Activated T-helper 1 cell treated with Interleukin-2 at 50 U/mL for 16 hours (primary cell): ENCODE measurements at places on chromosomes 1 and 21.

- DNase-seq = no peak
These were observed 155.9 kb downstream of the ELAVL4 start for GRCh38 chr1:50264590-50264989.

- no peak for DNase-seq
These were observed 154.4 kb downstream of the SETD4 start for GRCh38 chr21:35905963-35906345.

DNA sequence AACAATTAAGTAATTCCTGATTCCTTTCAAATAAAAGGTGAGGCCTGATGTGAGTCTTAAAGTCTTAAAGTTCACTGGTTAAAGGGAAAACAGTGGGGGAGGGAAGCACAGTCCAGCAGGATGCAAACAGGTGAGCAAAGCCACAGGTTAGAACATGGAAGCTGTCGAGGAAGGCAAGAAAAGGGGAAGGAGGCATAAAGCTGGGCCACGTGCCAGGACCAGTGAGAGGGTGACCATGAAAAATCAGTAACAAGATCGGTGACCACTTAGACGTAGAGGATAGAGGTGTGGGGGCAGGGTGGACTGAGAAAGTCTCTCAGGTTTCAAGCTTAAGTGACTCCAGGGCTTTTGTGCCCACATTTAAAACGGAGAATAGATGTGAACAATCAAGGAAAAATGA is 231.3 kb downstream of the SETD4 start:
- no peak for DNase-seq

- DNase-seq = no peak
These were observed 133.7 kb downstream of the CAPN8 start for GRCh38 chr1:223531742-223532341.

- DNase-seq = no peak
These were observed 16.5 kb upstream of the ZC3H11B start for GRCh38 chr1:219629296-219629880.

DNA sequence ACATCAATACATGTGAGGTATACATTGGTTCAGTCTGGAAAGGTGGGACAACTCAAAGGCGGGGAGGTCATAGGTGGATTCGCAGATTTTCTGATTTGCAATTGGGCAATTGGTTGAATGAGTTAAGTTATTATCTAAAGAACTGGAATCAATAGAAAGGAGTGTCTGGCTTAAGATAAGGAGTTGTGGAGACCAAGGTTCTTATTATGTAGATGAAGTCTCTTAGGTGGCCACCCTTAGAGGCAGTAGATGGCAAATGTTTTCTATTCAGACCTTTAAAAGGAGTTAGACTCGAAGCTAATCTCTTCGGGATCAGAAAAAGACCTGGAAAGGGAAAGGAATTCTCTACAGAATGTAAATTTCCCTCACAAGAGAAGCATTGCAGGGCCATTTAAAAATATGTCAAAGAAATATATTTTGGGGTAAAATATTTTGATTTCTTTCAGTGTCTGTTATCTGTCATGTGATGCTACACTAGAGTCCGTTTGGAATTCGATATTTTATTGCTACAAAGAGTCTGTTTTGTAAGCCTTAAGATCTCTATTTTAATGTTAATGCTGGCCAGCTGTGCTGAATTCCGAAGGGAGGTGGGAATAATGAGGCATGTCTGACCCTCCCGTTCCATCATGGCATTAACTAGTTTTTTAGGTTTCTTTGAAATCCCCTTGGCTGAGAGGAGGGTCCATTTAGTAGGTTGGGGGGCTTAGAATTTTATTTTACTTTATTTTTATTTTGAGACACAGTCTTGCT is 265.1 kb downstream of the PTPRU start:
- no peak for DNase-seq

DNA sequence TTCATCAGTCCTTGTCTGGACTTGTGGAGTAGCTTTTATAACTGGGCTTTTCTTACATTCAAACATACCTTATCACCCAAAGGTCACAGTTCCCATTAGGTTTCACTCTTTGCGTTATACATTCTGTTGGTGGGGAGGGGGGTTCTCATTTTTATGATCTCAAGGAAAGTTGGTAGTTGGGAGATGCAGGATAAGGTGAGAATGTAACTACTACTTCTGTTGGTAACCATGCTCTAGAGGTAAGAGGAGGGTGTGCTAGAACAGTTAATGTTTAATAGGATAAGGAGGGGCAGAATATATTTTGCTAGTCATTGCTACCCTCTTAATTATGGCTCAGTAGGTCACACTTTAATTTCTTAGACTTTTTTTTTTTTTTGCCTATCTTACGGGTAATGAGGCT is 10.7 kb downstream of the YBX1 start:
- no peak for DNase-seq

- no peak for DNase-seq
These were observed 458.3 kb upstream of the BRINP3 start for GRCh38 chr1:190935925-190936324.

DNA sequence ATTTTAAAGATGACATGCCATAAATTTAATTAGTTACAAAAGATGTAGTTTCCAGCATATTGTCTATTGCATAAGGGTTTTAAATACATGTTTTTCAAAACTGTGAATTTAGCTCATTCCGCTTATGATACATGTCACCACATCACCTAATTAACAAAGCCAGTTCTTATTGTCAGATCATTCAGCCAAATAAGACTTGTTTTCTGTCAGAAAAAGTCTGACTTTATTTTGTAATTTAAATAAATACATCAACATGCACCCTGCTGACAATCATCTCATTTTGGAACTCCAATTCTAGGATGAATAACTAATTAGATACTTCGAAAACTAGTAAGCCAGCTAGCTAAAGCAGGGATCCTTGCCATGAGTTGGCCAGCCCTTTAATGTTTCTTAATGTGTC is 110.9 kb upstream of the APP start:
- DNase-seq = no peak

DNA sequence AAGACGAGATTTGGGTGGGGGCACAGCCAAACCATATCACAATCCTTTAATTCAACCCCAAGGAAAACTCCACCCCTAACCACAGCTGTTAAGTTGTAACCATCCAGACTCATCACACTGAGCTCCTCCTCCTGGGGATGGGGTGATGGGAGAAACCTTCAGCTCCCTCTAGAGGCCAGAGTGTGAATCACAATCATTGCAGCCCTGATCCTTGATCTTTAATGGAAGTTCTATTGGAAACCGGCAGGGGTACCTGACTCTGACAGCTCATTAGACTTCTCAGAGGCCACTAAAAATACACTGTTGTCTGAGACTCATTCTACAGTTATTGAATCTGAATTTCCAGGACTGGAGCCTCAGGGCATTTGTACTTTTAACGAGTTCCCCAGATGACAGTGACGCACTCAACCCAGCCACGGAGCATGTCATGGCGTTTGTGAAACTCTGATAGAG is 127.2 kb downstream of the IGSF21 start:
- no peak for DNase-seq

DNA sequence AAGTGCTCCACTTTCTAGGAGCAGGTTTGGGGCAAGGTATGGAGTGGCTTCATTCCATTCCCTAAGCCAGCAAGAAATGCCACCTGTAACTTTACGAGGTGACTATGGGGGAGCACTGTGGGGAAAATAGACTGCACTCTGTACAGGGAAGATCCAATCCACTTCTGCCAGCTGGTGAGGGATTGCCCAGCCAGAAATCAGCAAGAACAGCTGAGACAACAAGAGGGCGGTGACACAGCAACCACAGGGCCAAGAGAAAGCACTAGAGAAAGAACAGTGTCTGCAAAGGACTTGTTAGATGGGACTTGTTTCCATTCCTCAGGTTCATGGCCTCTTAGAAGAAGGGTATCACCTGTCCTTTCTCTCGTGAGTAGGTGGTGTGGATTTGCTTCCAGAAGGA is 19.6 kb downstream of the CAPN8 start:
- no peak for DNase-seq

DNA sequence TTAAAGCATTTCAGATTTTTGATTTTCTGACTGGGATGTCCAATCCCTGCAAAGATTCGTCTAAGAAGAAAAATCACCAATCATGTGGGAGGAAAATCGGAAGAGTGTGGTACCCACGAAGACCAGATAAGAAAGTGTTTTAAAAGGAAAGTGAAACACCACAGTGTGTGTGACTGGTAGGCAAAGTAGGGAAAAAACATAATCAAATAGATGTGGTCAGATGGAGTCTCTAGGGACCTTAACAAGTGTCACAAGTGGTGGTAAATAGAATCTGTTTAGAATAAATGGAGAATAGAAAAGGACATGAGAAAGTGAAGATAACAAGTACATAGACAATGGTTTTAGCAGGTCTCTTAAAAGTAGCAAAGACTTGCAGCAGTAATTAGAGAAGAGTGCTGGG is 154.6 kb downstream of the SLC30A10 start:
- no peak for DNase-seq

GRCh38 chr1:173342736-173343135 is 134.4 kb upstream of the PRDX6 start:
- DNase-seq = no peak

GRCh38 chr1:44002606-44003157 is 11.3 kb downstream of the CCDC24 start:
- no peak for DNase-seq

DNA sequence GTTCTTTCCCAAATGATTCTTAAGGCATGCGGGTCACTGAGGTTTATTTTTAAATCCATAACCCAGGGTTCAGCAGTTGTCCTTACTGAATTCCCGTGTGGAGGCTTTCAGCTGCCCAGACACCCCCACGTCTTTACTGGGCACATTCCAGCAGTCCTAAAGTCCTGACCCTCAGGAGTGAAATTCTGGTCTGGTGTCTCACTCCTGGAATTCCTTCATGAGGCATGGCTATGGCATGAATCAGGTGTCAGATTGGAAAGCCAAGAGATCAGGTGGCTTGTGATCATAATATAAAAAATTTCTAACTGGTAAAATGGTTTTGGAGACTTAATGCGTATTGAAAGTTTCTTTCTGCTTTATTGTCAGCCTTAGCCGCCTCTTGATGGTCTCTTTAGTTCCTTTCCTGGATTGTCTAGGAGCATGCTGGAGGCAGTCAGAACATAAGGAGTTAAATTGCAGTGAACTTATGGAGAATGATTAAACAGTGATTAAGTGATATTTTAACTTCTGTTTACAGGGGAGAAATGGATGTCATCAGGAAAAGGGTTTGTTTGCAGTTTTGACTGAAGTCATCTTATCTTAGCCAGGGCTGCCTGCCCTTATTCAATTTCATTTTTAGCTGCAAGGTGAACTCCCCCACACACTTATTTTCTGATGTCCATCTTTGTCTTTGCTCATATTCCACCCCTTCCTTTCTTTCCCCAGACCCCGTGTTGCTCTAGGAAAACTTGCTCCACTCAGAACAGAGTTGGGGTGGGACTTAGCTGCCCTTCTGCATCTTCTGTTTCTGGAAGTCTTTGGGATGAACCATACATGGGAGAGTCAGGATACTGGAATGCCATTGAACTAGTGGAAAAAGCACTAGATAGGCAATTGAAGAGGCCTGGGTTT is 25.7 kb upstream of the MACF1 start:
- no peak for DNase-seq

GRCh38 chr1:76857138-76857537 is 10.1 kb upstream of the ST6GALNAC5 start:
- no peak for DNase-seq

- no peak for DNase-seq
These were observed 7.4 kb upstream of the LRRN2 start for GRCh38 chr1:204692841-204693356.

- no peak for DNase-seq
These were observed 63.3 kb downstream of the PBX1 start for GRCh38 chr1:164622068-164622845.

- DNase-seq = no peak
These were observed 16.9 kb downstream of the CD160 start for GRCh38 chr1:145736191-145736590.

DNA sequence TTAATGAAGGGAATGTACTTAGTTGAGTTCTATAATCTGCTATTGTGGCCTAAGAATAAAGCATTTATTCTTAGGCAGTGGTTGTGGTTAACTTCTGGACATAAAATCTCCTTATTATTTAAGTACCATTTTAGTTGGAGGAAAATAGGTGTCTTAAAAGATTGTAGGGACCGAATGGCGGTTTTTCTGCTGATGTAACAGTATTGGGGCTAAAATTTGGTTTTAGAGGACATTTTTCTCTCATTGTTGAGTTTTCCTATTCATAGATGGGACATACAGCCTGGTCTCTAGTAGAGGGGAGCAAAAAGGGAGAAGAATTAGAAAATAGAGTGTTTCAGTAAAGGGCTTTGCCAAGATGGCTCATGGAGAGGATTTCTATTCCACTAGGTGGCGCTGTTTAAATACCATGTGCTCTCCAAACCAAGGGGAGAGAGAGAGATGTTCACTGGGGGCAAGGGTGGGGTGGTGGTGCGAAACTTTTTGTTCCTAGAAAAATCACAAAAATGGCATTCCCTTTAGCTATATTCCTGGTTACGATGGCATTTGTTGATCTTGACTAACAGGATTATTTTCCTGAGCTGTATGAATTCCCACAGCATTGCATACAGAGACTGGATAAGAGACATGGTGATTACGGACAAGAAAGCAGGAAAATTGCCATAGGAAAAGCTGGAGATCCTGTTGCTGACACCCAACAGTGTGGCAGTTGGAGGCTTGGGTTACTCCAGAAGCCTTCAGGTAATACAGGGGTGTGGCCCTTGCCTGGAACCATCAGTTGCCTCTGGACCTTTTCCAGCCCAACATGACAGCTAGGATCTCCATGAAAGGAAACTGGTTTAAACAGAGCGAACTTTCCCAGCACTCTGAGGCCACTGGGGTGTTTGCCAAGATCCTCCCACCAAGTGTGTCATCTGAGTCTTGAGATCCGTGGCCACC is 18.2 kb upstream of the FCGR2A start:
- no peak for DNase-seq
